CD4-positive, alpha-beta T cell treated with Interleukin-15 for 1 hour (primary cell): ENCODE measurements at places on chromosomes 6 and 20.
A peak's percentile ranks its signal among the peaks of the same experiment; 100 is the strongest.

GRCh38 chr6:50846852-50847155, 28.1 kb downstream of the TFAP2B start:
- DNase-seq: no peak

- DNase-seq: no peak
Observed at GRCh38 chr6:54151861-54152260, 40.6 kb downstream of the MLIP start.

DNA sequence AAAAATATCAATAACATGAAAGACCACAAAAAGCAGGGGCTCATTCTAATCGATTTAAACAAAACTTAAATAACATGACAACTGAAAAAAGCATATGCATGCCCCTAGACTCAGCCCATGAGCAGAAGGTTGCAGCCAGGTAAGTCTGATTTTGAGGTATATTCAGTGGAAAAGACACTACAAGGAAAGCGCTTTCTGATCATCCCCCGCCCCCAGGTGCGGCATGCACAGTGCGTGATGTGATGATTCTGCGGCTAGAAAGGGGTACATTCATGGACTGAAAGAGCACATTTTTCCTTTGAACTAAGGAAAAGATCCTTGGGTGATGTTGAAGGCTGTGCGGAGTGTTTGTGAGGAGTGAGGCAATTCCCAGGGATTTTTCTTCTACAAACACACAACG, 16.9 kb upstream of the FOXC1 start:
- DNase-seq: no peak

DNA sequence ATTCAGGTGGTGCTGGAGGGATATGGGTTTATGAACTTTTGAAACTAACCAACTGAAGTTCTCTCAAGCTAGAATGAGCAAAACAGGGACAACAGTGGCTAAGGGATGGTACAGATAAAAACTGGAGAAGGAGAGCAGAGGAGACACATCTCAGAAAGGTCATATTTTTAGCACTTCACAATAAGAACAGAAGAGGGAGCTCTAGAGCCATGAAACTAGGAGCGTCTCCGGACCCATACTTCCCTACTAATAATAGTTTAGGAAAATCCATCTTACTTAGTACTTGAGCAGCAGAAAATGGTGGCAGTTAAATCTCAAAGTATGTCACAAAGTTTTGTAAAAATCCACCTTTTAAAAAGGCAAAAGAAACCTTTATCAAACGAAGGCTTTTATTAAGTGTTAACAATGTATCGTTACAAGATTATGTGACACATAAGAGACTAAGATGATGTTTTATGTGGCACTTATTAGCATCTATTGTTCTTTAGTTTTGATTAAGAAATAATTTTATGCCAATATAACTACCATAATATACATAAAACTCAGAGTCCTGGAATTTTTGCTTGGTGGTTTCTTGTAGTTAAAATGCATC, 278.6 kb downstream of the TBC1D32 start:
- DNase-seq: no peak

GRCh38 chr6:122616877-122617276, 6.7 kb downstream of the PKIB start:
- no peak for DNase-seq

- DNase-seq: no peak
Observed at GRCh38 chr6:75267461-75267860, 17.1 kb downstream of the TMEM30A start.

GRCh38 chr6:583116-583515, 73.8 kb downstream of the HUS1B start:
- no peak for DNase-seq

DNA sequence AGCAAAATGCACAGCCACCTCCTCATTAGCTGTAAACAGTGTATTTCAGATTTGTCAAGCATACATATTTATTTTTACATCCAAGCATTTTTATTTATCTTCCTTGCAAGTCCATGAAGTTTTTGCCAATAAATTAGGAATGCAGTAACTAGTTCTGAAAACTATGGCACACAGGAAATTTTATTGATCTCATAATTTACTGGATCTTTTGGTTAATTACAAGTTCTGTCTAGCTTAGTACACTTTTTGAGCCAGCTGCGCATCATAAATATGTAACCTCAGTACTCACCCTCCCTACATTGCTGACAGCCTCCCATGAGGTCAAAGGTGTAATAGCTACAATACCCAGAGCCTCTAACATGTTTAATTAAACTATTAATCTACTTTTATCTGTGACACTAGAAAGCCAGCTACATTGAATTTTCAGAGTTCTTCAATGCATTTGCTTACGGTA, 898.2 kb downstream of the KIF16B start:
- no peak for DNase-seq

DNA sequence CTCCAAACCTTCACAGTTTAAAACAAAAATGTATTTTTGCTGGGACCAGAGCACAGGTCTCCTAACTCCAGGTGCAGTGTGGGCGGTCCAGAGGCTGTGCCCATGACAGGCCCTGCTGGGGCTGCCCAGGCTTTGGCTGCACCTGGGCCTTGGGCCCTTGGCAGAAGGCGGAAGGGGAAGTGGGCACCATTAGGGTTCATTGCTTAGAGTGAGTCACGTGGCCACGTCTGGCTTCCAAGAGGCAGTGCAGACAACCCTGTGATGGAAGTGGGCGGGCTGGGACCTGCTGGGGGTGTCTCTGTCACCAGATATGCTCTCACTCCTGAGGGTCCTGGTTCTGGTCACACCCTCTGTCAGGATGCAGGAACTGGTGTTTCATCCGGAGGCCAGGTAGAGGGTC, 302.2 kb downstream of the QKI start:
- peak; percentile 27 for DNase-seq

GRCh38 chr20:17833036-17833674, 133.4 kb downstream of the BANF2 start:
- DNase-seq: no peak

DNA sequence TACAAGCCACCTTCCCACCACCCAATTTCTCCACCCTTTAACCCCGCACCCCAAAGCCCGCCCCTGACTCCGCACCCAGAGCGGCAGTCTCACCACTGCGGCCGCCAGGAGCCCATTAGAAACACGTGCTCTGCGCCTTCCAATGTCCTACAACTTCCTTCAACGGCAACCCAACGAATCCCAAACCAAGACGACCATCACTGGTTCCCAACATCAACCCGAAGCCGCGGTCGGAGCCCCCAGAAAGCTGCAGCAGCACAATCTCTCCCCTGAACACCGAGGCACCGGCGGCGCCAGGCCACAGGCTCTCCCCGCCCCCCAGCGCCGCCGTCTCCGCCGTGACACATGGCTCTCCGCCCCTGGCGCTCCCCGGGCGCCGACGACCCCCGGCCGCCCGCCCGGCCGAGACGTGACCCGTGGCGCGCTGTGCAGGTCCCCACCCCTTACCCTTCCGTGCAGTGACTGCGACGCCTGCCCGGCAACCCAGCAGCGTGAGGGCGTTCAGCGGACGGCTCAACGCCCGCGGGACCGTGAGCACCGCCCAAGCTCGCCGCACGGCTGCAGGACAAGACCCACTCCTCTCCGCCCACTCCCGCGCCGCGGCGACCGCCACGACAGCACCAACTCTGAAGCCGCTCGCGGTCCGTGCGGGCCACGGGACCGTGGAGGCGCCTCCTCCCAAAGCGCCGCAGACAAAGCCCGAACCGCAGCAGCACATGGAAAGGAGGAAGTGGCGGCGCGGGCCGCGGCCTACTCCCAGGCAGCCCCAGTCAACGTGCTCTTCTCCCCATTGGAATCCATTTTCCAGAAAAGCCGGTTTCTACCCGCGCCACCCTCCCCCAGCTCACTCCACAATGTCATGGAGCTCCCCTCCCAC, 551 bp downstream of the SYNCRIP start:
- DNase-seq: peak; percentile 50

- no peak for DNase-seq
Observed at GRCh38 chr20:14716351-14716801, 379.0 kb upstream of the FLRT3 start.

- no peak for DNase-seq
Observed at GRCh38 chr6:156555116-156555515, 222.1 kb upstream of the ARID1B start.

GRCh38 chr6:53651205-53651763, 14.3 kb downstream of the KLHL31 start:
- peak; percentile 74 for DNase-seq

DNA sequence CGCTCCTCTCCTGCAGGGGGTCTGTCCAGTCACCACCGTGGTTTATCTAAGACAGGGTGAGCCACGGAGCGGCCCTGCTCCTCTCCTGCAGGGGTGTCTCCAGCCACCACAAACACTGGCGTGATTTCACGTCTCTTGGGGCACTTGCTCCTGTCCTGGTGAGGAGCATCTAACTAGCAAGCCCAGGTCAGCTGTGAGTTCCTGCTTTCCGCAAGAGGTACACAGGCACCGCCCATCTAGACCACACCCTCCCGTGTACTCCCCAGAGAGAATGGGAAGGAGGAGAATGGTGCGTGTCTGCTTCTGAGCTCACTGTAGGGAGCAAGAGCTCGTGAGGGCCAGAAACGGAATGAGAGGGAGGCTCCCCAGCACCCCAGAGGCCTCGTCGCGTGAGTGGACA, 40.7 kb downstream of the DACT2 start:
- DNase-seq: no peak

- no peak for DNase-seq
Observed at GRCh38 chr20:32538526-32538939, 46.6 kb downstream of the NOL4L start.

DNA sequence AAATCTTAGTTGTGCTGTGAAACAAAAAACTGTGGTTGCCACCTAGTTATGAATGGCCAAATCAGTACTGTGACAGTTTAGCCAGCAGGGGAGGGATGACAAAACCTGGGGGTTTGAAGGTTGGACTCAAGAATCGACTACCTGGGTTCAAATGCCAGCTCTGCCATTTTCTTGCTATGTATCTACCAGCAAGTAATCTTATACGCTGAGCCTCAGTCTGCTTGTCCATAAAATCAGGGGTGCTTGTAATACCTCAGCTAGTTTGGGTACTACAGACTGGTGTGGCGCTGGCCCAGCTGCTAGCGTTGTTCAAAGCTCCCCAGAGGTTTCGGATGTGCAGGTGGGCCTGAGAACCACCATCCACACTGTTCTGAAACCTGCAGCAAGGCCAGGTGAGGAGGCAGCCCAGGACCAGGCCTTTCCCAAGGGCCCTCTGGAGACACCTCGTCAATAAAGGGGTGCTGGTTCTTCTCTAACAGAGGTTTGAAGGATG, 40.4 kb downstream of the TRAM2 start:
- DNase-seq: no peak

DNA sequence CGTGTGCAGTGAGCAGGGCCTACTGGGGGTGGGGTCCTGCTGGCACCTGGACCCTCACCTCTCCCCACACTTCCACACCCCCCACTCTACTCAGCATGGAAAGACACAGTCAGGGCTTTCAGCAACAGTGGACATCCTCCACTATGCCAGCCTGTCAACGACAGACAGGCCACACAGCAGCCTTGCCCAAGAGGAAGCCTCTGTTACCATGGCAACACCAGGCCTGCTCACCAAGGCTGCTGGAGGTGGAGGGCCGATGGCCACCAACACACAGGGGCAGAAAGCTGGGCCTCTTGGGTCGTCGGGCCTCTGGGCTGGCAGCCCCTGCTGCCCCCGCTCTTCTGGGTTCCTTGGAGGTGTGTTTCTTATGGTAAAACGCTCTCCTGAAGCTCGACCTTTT, 13.6 kb downstream of the BNIP5 start:
- DNase-seq: no peak

GRCh38 chr6:34836008-34836407, 44.1 kb downstream of the BLTP3A start:
- DNase-seq: no peak

DNA sequence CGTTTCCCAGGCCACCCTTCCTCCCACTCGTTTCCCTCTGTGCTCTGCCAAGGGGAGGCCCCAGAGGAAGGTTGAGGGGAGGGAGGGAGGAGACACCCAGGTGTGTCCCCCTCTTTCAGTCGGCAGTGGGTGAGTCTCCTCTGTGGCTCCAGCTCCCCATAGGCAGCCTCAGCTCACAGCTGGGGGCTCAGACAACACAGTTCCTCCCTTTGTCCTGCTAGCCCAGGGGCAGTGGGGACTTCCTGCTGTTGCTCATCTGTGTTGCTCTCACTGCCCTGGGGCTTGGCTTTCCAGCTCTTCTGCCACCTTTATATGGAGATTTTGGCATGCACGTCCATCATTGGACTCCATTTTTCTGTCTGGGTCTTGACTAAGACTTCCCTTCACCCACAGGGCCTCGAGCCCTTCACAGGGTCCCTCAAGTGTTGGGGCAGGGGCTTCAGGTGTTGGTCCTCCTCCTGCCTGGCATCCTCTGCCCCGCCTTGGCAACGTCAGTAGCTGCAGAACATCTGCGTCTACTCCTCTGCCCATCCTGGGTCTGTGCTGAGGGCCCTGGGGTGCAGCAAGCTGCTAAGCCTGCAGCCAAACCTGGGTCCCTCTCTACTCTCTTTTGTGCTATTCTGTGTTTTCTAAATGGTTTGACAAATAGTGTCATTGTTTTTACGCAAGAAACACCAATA, 190.6 kb upstream of the PMEPA1 start:
- no peak for DNase-seq

DNA sequence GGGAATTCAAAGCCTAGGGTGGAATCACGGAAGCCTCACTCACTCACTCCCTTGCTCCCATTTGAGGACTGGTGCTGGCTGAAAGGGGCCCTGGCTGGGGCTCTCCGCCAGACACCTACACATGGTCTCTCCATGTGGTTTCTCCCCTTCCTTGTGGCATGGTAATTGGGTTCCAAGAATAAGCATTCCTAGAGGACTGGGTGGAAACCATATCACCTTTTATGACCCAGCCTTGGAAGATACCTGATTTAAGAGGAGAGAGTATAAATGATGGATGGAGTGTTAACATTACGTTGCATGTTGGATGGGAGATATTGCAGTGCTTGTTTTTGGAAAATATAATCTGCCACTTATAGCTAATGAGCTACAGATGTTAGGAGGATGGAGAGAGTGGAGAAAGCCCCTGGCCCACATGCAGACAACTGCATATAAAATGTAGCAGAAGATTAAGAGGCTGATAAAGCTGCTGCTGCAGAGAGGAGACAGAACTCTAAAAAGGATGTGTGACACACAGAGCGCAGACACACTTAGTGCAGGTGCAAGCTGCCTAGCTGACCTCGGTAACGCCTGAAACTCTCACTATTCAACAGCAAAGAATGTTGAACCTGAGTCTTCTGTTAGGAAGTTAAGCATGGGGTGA, 23.3 kb upstream of the CDKN1A start:
- no peak for DNase-seq

- DNase-seq: no peak
Observed at GRCh38 chr20:891706-892080, 24.4 kb downstream of the ANGPT4 start.

- DNase-seq: no peak
Observed at GRCh38 chr20:62584671-62585460, 57.4 kb upstream of the SLCO4A1 start.

GRCh38 chr6:79239536-79240168, 5.2 kb upstream of the HMGN3 start:
- DNase-seq: no peak

DNA sequence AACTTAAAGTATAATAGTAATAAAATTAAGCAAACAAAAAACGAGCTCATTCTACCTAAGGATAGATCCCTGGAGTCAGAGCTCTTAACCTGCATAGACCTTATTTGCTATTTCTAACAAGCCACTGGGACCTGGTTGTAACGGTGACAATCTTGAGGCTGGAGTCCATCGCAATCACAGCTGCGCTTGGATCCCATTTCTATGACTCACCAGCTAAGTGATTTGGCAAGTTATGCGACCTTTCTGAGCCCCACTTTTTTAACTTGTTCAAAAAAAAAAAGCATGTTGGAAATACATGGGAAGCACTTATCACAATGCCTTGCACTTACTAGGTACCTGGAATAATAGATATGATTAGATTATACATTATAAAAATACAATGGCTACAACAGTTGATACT, 389.5 kb upstream of the CDH4 start:
- DNase-seq: no peak

- DNase-seq: no peak
Observed at GRCh38 chr6:93017213-93017612, 402.1 kb downstream of the EPHA7 start.
